ENCODE measurements at places on chromosomes 6 and 20.
A peak's percentile ranks its signal among the peaks of the same experiment; 100 is the strongest.

- DNase-seq = no peak
These were observed 93.9 kb downstream of the ARID1B start for GRCh38 chr6:156870924-156871539.

- no peak for DNase-seq
These were observed 584 bp downstream of the PTK7 start for GRCh38 chr6:43076464-43077332.

GRCh38 chr6:125499535-125499934 lies 197.8 kb upstream of the HDDC2 start:
- no peak for DNase-seq

DNA sequence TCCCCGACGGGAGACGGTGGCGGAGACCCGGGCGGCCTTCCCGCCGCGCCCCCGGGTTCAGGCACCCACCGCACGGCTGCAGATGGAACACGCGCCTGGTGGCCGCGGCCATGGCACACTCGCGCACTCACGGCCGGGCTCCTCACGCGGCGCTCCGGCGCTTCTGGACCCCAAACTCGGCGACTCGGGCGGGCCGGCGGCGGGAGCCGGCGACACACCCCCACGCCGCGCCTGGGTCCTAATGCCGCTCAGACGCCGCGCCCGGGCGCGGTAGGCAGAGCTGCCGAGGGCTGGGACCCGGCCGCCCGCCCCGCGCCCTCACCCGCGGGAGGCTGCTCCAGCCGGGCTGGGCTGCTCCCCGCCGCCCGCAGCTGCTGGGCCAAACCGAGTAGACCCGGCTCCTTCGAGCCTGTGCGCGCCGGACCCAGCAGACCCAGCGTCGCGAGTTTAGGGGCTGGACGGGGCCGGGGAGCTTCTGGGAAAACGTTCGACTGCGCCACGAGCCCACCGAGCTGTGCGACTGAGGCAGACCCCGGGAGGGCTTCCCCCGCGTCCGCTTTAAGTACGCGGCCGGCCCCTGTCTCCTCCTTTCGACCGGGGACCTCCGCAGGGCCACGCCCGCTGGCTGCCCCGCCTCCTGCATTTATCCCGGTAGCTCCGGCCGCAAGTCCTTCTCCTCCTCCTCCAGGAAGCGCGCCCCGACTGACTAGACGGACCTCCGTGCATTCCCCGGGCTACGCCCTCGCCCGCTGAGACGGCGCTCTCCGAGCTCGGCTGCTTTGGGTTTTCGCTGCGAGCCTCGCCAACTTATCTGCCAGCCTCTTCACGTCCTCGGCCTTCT lies at the start of gene SLC4A11:
SLC4A11 (minus strand) TSS at position 165 of the 841 bp plus-strand sequence; CDS start at position 112, 53 bp downstream.
- DNase-seq = peak; percentile 58

GRCh38 chr6:144008120-144008811 lies at the start of gene PLAGL1:
Gene PLAGL1, minus strand, starts transcription at chr6:144008259. Its CDS starts 60,123 bp downstream, at chr6:143948136.
- DNase-seq = no peak

DNA sequence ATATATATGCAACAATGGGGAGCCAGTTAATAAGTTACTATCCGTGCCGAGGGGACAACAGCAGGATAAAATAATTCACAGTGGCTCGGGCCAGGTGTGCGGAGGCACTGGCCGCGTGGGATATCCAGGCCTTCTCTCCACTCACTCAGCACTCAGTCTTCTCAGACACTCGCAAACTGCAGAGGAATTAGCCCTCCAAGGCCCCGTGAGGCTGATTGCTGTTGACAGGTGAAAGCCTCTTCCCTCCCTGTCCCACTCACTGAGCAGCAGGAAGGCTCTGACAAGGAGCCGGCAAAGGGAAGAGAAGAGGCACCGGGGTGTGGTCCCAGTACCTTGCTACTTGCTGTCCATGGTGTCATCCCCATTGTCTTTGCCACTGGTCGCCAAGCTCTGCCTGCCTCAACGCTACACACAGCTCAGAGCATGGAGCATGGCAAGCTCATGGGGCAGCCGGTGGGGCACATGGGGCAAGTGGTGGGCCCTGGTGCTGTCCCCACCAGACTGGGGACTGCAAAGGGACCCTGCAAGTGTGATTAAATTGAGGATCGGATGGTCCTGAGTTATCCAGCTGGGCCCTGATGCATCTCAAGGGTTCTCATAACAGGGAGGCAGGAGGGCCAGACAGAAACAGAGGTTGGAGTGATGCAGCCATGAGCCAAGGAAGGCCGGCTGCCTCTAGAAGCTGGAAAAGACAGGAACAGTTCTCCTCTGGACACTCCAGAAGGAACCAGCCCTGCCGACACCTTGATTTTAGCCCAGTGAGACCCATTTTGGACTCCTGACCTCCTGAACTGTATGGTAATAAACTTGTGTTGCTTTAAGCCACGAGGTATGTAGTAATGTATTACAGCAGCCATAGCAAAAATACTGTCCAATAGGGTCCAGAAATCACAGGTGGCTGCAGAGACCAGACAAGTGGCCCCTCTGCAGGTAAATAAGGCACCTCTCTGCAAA lies 119.7 kb downstream of the PSMB1 start:
- no peak for DNase-seq

GRCh38 chr6:19159089-19159488 lies 678.1 kb upstream of the ID4 start:
- DNase-seq = no peak

DNA sequence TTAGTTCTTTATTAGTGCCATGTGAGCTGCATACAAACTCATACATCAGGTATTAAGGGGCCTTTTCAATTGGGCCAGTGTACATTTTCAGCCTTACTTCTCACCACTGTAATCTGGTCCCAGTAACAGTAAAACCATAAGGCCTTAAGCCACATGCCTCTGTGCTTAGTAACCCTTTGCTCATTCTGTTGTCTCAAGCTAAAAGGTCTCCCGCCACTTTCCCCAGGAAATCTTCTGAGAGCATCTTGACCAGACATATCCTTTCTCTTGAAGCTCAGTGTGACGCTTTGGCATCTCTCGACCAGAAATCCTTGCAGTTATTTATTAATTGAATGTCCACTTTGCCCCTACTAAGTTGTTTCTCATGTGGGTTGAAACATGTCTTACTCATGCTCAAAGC lies 68.0 kb downstream of the CYP39A1 start:
- no peak for DNase-seq

GRCh38 chr6:158213925-158214674 lies 46.0 kb downstream of the GTF2H5 start:
- peak; percentile 58 for DNase-seq

GRCh38 chr6:1287103-1287591 lies 24.8 kb upstream of the FOXQ1 start:
- DNase-seq = no peak

DNA sequence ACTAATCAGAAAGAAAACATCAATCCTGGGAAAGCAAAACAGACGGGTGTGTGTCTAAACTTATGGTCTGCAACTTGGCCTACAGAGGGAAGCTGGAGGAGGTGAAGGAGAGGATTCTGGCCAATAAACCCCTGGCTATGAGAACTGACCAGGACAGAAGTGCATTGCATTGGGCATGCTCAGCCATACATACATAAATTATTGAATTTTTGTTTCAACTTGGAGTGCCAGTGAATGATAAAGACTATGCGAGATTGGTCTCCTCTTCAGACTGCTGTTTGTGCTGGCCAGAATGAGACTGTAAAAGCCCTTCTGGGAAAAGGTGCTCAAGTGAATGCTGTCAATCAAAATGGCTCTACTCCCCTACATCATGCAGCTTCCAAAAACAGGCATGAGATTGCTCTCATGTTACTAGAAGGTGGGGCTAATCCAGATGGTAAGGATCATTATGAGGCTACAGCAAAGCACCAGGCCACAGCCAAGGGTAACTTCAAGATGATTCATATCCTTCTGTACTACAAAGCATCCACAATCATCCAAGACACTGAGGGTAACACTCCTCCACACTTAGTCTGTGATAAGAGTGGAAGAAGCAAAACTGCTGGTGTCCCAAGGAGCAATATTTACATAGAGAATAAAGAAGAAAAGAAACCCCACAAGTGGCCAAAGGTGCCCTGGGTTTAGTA lies 17.4 kb downstream of the ADNP start:
- DNase-seq = no peak

- DNase-seq = no peak
These were observed 41.9 kb downstream of the ELOVL5 start for GRCh38 chr6:53306819-53307347.

GRCh38 chr6:170083236-170084051 lies 207.4 kb downstream of the DLL1 start:
- no peak for DNase-seq

GRCh38 chr20:39016506-39016905 lies 54.4 kb downstream of the DHX35 start:
- DNase-seq = no peak

DNA sequence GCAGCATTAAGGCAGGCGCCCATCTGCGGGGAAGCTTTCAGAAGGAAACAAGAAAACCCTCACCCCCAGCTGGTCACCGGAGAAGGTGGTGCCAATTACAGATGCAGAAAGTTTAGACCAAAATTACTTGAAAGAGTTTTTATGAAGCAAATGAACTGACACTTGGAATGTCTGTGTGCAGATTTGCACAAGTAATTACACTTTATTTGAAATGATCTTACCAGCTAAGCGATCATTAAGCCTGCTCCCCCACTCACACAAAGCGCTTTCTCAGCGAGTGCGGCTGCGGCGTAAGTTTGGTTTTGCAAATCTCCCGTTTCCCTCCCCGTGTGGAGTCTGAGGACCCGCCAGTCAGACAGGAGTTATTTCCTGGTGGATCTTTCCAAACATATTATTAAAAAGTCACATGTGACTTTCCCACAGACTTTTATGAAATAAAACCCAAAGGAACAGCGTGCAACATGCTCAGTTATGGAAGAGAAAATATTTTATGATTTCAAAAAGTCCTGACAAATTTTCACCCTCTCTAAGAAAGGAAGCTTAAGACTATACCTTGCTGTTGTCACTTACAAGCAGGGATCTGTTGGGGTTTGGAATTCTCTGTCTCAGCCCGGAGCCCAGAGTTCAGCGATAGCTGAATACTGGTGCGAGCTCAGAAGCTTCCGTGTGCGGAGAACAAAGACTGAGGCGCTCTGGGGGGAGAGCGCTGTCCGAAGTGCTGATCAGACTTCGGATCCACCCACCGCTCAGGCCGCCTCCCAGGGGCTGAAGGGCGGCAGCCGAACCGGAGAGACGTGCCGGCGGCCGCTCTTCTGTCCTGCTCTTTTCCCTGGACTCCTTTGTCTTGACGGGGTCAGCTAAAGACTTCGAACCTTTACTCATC lies 2.7 kb upstream of the MYT1 start:
- DNase-seq = peak; percentile 37

- no peak for DNase-seq
These were observed 7.3 kb downstream of the SLC2A4RG start for GRCh38 chr20:63746751-63747315.

GRCh38 chr6:107509506-107509905 lies 19.6 kb downstream of the SOBP start:
- no peak for DNase-seq

- no peak for DNase-seq
These were observed 490.7 kb upstream of the BTBD3 start for GRCh38 chr20:11426948-11427347.

DNA sequence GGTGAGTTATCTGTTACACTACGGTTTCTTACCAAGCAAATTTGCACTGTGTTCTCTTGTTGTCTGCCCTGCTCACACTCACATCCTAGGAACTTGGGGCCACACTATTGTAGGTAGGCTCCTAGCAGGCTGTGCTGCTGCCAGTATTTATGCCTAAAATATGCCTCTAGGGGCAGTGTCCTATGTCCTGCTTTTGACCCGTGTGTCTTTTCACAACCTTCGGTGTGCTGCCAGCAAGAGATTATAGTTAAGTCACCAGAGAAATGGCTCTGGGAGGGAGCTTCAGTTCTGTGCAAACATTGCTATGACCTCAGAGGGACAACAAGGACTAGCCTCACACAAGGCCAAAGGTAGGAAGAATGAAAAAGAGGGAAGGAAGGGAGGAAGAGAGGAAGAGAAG lies 8.9 kb upstream of the TAAR5 start:
- no peak for DNase-seq

- no peak for DNase-seq
These were observed 130.4 kb downstream of the PTPRK start for GRCh38 chr6:128389820-128390534.

DNA sequence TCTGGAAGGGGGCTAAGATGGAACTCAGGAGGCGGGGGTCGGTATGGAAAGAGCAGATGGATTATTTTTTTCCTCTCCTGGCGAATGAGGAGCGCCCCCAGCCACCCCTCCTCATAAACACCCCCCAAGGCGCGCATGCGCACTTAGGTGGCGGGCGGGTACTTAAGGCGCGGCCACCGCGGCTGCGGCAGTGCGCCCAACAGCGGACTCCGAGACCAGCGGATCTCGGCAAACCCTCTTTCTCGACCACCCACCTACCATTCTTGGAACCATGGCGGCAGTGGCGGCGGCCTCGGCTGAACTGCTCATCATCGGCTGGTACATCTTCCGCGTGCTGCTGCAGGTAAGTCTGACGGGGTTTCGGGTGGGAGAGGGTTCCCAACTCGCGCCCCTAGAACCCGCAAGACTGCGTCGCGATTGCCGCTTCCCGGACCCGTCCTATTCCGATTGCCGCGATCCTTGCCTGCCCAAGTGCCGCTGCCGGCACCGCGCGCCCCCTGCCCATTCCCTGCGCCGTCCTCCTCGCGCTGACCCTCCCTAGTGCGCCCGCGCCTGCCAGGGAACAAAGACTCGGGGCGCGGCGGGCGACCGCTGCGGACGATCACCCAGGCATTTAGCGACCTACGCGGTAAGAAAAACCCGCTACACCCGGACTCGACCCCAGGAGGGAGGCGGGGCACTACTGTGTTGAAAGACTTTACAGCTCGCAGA lies at the start of gene NNAT:
NNAT (plus strand) TSS at position 190 of the 711 bp plus-strand sequence; CDS start at position 272, 82 bp downstream.
- no peak for DNase-seq

DNA sequence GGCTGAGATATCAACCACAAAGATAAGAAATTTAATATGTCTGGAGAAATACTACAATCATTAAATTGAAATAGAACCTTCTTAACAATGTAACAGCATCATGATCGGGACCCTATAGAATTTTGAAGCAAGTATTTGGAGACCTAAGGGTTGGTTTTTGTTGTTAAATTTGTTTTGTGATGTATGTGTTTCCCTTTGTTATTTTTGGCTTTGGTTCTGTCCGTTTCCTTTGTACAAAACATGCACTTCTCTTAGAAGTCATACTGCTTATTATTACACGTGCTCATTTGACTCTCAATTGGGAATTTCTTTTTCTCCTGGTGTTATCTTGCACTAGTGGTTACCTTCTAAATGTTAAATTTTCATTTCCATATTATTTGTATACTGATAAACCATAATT lies 4.0 kb upstream of the PLN start:
- DNase-seq = no peak

GRCh38 chr6:44538807-44539201 lies 151.3 kb downstream of the CDC5L start:
- DNase-seq = no peak

DNA sequence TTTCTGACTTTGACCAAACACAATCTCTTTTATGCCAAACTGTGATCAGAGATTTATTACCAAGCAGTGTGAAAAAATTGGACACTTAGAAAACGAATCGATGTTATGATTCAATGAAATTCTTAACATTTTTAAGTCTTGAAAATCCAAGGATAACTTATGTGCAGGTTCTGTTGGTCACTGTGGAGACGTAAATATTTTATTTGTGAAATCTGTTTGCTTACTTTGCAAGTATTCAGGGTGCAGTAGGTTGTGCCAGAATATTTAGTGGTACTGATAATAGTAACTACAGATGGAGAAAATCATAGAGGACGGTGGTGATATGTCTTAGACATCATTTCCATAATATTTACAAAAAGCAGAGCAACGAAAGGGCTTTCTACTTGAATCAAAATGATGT lies 97.3 kb downstream of the BMP2 start:
- no peak for DNase-seq

- no peak for DNase-seq
These were observed 173.0 kb downstream of the GMDS start for GRCh38 chr6:2072453-2072852.

GRCh38 chr20:6756693-6757595 lies 10.5 kb upstream of the BMP2 start:
- peak; percentile 31 for DNase-seq

GRCh38 chr6:11854408-11855165 lies 76.0 kb upstream of the ADTRP start:
- DNase-seq = no peak

Data from DMS153 (cell line).